GM12891 (cell line): ENCODE measurements at places on chromosomes 5 and 9.

DNA sequence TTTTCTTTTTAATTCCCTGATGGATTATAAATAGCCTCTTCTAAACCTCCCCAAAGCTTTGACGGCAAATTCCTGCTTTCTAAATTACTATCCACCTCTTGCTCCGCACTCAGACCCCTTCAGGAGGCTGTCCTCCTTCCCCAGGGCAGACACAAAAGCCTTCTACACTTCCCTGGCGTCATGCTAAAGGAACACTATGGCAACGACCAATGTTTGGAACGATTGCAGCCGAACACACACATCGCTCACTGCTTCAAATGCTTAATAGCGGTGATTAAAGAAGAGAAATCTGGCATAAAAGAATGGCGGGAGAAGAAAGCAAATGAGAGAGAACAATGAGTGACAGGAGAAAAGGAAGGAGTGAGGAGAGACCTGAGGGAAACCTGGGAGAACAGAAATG, 297.3 kb downstream of the MLLT3 start:
- no peak for DNase-seq

- DNase-seq = no peak
These were observed 62.9 kb downstream of the SHB start for GRCh38 chr9:38006163-38006562.

GRCh38 chr9:106059886-106060285, 365.5 kb downstream of the TMEM38B start:
- DNase-seq = no peak

GRCh38 chr5:159156426-159157238, 52.7 kb downstream of the RNF145 start:
- peak; percentile 22 for DNase-seq

DNA sequence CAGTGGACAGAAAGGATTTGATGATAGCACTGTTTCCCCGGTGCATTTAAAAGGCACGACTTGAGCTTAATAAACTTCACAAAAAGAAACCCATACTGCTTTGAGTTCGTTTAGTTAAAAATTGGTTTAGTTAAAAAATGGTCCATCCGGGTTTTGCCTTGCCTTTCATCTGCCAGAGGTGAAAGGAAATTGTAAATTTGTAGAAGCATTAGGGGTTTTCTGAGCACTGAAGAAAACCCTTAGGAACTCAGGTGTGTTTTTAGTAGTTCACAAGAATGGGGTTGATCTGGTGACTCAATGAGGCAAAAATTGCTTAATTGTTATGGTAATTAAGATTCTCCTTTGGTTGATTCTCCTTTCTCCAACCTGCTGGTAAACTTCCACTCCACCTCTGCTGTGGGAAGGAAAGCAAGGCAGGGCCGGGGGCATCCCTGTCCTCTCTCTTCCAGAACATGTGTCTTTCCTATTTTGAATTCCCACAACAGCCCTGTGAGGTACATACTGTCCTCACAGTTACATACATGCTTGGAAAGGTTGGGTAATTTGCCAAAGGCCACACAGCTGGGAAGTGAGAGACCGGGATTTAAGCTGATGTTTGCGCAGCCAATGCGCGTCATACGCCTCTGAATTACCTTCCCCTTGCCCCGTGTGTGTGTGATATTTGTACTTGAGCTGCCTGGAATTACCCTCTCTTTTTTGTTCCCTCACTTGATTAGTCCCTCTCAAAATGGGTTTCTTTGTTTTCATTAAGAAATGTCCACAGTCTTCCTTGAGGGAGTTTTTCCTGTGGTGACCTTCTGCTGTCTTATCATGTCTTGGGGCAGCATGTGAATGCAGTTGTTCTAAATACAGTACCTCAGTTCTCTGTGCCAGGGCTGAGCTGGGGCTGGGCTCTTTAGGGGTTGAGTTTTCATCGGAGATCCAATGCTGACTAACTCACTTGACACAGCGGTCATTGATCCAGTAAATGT, 94.4 kb downstream of the ARHGAP26 start:
- DNase-seq = no peak

DNA sequence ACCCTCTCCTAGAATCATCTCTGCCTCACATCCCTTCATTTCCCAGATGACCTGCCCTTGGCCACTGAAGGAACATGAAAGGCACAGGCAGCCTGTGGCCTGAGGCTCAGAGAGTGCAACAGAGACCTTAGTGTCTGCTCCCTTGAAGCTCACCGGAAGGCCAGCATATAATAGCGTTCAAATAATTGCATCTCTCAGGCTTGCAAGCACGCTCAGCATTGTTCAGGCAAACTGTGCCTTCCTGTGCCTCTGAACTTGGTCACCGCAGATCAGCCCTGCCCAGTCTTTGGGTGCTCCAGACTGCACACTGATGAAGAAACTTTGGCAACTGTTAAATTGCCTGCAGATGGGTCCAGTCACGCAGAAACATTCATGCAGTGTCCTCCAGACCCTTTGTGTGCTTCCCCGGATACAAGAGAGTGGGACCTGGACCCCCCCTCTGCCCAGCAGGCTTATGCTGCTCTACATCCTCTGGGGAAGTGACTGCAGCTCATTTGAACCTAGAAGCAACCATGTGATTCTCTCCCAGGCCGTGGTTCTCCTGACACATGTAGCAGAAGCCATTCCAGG, 216.0 kb upstream of the ANKRD55 start:
- no peak for DNase-seq

- DNase-seq = no peak
These were observed 81.8 kb downstream of the LURAP1L start for GRCh38 chr9:12856603-12857002.

DNA sequence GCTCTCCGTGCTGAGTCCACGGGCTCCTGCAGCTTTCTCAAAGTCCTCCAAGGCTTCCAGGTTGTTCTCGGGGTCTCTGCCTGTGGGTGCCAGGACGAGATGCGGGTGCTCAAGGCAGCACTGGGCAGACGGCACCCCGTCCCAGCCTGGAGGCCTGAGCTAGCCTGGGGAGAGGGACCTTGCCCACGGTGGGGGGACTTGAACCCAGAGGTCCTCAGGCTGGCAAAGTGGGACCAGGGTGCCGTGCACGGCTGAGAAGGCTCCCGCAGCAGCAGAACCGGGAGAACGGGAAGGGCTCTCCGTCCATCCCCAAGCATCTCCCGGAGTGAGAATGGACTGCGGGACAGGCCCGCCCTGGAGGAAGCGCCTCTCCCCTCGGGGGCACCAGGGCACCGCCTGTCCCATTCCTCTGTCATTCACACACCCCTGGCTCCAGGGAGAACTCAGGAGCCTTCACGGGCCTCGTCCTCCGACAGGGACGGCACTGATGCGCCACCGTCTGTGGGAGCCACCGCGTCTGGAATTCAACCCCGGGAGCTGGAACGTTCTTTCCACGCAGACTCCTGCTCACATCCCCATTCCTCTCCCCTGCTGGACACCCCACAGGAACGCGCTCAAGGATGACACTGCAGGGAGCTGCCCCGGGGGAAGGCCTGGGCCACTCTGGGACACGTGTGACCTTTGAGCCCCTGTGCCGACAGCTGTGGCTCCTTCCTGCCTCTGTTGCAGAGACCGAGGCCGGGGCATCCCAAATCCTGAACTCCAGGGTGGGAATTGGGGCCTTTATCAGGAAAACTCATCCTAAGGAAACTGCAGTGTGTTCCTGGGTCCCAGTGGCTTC, 16.3 kb upstream of the OBP2B start:
- no peak for DNase-seq

DNA sequence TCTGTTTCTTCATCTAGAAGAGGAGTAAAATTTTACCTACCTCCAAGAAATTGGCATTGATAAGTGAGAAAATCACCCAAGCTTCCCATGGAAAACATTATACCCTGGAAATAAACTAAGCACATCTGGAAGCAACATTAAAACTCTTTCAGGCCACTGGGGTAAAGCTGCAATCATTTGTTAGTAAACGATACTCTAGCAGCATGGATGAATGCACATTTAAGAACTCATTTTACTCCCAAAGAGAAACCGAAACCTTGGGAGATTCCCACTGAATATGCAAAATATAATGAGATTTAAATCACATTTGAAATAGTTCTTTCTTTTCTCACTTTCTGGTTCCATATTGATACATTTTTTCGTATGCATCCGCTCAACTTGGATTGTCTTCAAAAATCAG, 467.5 kb downstream of the EFNA5 start:
- no peak for DNase-seq

DNA sequence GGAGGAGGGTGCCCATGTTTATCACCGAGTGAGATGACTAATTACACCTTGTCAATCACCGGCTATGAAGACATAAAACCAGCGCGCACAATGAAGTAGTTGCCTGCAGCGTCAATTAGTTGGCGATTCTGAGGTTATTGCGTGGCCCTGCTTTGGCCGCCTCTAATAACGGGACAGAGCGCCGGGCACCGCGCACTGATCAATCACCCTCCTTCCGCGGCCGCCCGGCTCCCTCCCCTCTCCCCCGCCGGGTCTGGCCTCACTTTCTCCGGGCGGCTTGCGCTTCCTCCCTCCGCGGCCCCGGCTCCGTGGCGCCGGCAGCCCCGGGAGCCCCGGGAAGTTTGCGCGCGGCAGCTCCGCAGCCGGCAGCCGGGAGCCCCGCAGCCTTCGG, 3.3 kb upstream of the LHX2 start:
- no peak for DNase-seq

GRCh38 chr9:123957731-123958130, 27.8 kb upstream of the DENND1A start:
- DNase-seq = no peak

DNA sequence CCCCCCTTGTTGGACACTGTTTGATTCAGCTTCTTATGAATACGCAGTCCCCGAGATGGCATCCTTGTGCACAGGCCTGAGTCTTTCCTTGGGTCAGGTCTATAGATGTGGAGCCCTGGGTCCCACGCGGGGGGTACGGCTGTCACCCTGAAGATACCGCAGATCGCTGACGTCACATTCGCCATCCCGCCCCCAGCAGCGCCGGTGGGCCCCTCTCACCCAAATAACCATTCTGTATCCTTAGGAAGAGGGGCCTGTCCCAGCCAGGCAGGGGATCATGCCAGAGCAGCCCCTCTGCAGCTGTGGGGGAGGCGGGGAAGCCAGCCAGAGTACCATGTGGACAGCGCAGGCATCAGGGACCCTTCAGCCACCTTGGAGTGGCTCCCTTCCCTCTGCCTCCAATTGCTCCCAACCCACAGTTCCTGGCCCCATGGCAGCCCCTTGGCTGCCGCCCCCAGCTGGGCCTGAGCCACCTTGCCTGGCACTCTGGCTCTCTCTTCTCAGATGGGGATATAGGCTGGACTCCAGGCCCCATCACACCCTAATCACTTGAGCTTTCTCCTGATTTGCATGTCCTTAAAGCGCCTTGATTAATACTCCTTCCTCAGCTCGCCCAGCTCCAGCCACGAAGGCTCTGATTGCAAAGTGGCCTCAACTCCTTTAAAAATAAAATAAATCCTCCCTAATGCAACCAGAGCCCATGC, 189.8 kb downstream of the C9orf50 start:
- DNase-seq = no peak

GRCh38 chr9:114387680-114388356, at the start of gene AKNA:
AKNA (minus strand) TSS chr9:114387982; CDS start chr9:114381333, 6,649 bp downstream.
- DNase-seq = no peak
